ENCODE measurements at places on chromosomes 11 and 22.
A peak's percentile ranks its signal among the peaks of the same experiment; 100 is the strongest.

- peak; percentile 69 for DNase-seq
These were observed 1.1 kb upstream of the TTLL1 start for GRCh38 chr22:43090130-43090789.

GRCh38 chr22:48138427-48138826 is 1376.0 kb downstream of the TBC1D22A start:
- DNase-seq = no peak

DNA sequence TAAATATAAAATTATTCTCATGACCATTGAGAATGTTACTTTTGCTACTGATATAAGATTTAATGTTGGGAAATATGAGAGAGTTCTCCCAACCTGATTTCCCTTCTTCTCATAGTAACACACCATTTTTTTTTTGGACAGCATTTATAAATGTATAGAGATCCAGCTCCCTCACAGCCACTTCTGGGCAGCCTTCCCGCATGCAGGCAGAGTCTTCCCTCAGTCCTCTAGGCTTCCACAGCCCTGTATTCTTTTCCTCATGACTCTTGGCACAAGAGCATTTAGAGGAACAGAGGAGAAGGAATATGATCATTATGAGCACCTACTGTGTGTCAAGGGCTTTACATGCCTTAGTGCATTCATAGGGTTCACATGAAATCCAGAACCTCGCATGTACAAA is 9.0 kb downstream of the DTX4 start:
- no peak for DNase-seq

- DNase-seq = no peak
These were observed 127.6 kb downstream of the MPPED2 start for GRCh38 chr11:30458541-30458940.

- no peak for DNase-seq
These were observed 116.5 kb downstream of the FEZ1 start for GRCh38 chr11:125379565-125379964.

DNA sequence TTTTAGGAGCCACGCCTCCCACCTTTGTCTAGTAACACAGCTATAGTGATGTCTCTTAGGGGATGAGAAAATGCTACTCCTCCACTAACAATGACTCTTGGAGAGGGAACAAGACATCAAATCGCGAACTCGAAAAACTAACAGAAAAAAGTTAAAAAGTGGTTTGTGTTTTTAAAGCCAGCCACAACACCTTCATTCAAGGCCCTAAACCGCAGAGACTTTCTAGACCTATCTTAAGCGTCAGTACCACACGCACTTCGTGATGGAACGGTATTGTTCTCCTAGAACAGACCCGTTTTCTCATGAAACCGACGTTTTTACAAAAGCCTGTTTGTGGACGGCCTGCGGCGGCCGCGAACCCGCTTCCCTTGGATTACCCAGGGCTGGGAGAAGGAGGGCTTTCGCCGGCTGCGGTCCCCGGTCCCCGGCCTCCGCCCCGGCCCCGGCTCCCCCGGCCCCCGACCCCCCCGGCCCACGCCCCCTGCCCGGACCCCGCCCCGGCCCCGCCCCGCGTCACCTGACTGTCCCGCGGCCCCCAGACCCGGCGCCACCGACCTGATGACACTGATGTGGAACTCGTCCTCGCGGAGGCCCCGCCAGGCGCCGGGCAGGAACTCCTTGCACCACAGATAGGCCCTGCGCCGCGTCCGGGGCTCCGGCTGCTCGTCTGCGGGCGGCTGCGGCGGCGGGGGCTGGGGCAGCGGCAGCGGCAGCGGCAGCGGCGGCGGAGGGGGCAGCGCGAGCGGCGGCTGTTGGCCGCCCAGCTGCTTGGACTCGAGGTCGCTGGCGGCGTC is 718 bp downstream of the CHKA start:
- DNase-seq = peak; percentile 39

DNA sequence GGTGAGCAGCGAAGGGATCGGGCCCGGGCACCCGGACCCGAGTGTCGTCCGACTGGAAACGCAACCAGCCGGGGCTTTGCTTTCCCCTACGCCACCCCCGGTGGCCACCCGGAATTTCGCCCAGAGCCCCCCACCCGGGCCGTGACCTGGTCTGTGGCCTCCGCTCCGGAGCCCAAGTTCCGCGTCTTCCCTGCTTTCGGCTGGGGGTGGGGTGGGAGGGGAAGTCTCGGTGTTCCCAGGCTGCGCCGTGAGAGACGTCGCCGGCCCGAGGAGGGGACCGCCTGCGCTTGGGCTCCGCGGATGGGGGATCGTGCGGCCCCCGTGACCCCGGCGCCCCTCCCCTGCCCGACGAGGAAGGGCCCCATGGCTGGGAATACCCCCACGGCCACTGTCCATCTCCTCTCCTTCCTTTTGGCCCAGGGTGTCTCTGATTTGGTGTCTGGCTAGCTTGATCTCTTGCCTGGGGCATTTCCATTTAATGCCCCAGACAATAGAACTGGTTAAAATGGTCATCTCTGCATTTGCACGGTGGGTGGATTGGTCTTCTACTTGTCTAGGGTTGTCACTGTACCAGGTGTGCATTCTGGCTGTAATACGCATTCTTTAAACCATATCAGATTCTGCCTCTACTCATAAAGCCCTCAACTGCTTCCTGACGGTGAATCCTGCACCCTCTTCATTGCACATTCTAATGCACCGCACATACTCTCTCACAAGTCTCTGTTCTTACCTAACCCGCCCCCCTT is 789 bp downstream of the SIK2 start:
- peak; percentile 31 for DNase-seq

DNA sequence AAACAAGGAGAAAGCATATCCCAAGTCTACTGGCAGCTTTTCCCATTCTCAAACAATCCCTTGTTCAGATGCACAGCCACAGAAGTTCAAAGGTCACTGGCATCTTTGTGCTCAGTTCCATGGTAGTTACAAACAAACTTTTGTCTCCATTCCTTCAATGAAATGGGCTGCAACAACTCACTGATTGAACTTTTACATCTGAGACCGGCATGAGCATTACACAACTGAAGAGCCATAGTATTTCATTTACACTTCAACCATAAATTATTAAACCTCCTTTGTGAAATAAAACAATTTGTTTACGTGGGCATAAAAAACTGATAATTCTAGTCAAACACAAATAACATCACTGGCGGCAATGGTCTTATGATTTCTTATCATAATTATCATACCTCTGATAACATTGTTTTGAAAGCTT is 67.8 kb upstream of the ARHGAP32 start:
- DNase-seq = no peak

Data from HEK293T (cell line).